ENCODE measurements at places on chromosomes 6 and 20.

- no peak for DNase-seq
Observed at GRCh38 chr6:31901415-31901952, 402 bp downstream of the ZBTB12 start.

GRCh38 chr20:58553841-58554240, 38.6 kb upstream of the APCDD1L start:
- no peak for DNase-seq

- DNase-seq = no peak
Observed at GRCh38 chr6:36241728-36242127, 28.1 kb upstream of the PNPLA1 start.

DNA sequence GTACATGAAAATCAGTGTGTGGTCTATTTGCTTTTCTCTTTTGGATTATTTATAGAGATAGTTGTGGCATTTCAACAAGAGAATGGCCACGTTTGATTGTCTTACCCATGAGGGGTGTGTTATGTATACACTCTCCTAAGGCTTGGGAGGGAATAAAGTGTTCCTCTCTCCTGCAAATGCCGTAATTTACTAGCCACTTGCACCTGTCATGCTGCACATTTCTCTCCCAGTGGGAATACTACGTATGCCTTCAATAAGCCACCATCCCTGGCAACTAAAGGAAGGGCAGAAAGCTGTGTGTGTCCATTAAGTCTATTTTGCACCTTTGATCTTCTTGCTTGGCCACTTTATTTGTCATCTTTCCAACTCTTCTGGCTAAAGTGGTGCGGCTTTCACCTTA, 541.2 kb downstream of the QKI start:
- DNase-seq = no peak

Measured in D721Med (cell line).